ENCODE measurements at places on chromosomes 16 and 17. TPM values are rescaled to one million over a fixed set of nuclear protein-coding genes. Genes with fewer than 3 reads are reported as not detected.

SRSF2 gene
- total RNA-seq = 134 TPM

CCL22 gene
- total RNA-seq = 0.24 TPM

FOXO3B gene
- total RNA-seq = 3.5 TPM

LONP2 gene
- total RNA-seq = 58.7 TPM

PIK3R6 gene
- total RNA-seq = 1.3 TPM

ACSF2 gene
- 35.8 TPM for total RNA-seq

CHAD gene
- not detected for total RNA-seq

ZNF821 gene
- 9.9 TPM for total RNA-seq

ANKRD40CL gene
- total RNA-seq = not detected

PLA2G10 gene
- total RNA-seq = not detected

GRCh38 chr17:33751702-33752065, 458.6 kb upstream of the ASIC2 start:
- H3K36me3 ChIP-seq = no peaks in the 10 kb centered on the region
- no peak overlapping the region for H3K27ac ChIP-seq
- no peaks in the 10 kb centered on the region for H3K27me3 ChIP-seq
- H3K4me1 ChIP-seq = no peaks in the 10 kb centered on the region

- no peaks in the 10 kb centered on the region for H3K4me1 ChIP-seq
- no peak overlapping the region for H3K27ac ChIP-seq
- no peak for DNase-seq
- H3K4me3 ChIP-seq = no peak overlapping the region
- H3K27me3 ChIP-seq = no peaks in the 10 kb centered on the region
Observed at GRCh38 chr17:76178124-76178523, 37.1 kb upstream of the FOXJ1 start.

DNA sequence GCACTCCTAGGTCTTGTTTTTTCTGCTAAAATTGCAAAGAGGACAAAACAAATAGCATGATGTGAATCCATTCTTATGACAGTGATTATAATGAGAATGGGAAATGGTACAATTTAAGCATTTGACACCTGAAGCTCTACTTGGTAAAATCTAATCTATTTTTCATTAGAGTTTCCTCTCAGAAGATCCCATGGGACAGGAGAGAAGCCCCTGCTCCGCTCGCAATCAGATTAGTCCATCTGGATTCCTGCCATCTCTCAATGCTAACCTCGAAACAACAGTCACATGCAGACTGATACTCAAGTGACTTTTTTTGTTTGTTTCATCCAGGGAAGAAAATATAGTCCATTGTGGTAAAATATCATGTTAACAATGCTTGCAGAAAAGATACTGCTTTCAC, 107.4 kb upstream of the TOM1L1 start:
- no peaks in the 10 kb centered on the region for H3K36me3 ChIP-seq
- H3K27me3 ChIP-seq = no peaks in the 10 kb centered on the region
- no peak overlapping the region for H3K4me3 ChIP-seq
- H3K27ac ChIP-seq = no peak overlapping the region
- no peak for DNase-seq

- DNase-seq = no peak
- H3K36me3 ChIP-seq = no peaks in the 10 kb centered on the region
Observed at GRCh38 chr17:17680477-17681186, 626 bp upstream of the RAI1 start.

GRCh38 chr16:69324585-69325253, 5.7 kb downstream of the PDF start:
- no peak overlapping the region for H3K27ac ChIP-seq
- H3K27me3 ChIP-seq = no peaks in the 10 kb centered on the region
- H3K4me1 ChIP-seq = no peaks in the 10 kb centered on the region
- H3K4me3 ChIP-seq = no peak overlapping the region
- H3K36me3 ChIP-seq = peaks cover 16% of the 10 kb centered on the region
- DNase-seq = peak; percentile 60

- no peak overlapping the region for H3K27ac ChIP-seq
- H3K27me3 ChIP-seq = no peaks in the 10 kb centered on the region
- H3K36me3 ChIP-seq = no peaks in the 10 kb centered on the region
- H3K4me3 ChIP-seq = no peak overlapping the region
- DNase-seq = no peak
Observed at GRCh38 chr16:67305216-67306071, 21.1 kb downstream of the KCTD19 start.

- H3K27ac ChIP-seq = no peak overlapping the region
- H3K27me3 ChIP-seq = no peaks in the 10 kb centered on the region
- H3K36me3 ChIP-seq = peaks cover 2% of the 10 kb centered on the region
- no peak overlapping the region for H3K4me3 ChIP-seq
- DNase-seq = no peak
Observed at GRCh38 chr17:37045351-37045922, 96.7 kb downstream of the AATF start.

DNA sequence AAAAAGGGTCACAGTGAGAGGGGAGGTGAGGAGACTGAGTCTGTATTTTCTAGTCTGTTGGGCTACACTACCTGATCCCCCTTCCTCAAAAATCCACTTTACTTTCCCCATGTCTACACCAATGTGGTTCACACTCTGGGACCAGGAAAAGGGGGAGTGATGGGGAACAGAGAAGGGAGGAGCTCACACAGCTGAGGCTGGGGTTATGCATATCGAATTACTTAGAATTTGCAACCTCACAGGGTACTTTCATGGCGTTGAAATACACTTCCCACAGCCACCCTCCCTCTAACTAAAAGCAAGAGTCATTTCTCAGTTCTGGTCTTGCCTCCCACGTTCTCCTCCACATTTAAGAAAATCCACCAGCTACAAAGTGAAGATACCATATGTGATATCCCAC, 14.1 kb downstream of the MAPT start:
- no peak for DNase-seq
- H3K36me3 ChIP-seq = no peaks in the 10 kb centered on the region
- no peak overlapping the region for H3K4me3 ChIP-seq

GRCh38 chr17:9158544-9159452, 137.5 kb downstream of the NTN1 start:
- H3K27me3 ChIP-seq = no peaks in the 10 kb centered on the region
- no peaks in the 10 kb centered on the region for H3K4me1 ChIP-seq
- no peak for DNase-seq
- H3K36me3 ChIP-seq = no peaks in the 10 kb centered on the region
- no peak overlapping the region for H3K4me3 ChIP-seq
- H3K27ac ChIP-seq = peak overlapping the region; percentile 11

DNA sequence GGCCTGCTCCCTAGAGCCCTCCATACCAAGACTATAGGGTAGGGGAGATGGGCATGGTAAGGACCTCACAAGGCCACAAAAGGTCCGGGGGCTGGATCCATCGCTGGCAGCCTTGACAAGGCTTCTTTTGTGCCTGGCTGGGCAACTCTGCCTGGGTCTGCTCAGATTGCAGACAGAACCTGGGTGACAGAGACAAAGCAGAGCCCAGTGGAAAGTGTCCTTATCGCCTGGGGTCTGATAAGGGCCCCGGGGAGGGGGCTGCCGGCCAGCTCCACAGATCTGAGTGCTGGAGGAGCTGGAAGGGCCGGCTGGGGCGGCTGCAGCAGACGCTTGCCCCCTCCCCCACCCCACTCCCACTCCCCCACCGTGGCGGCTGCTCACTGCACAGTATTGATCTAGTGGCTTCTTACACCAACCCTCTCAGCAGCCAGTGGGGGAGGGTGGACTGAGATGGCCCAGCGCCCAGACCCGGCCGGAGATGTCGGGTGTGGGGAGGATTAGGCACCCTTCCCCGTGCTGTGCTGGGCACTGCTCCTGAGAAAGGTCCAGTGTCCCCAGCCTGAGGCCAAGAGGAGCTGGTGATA, 7.2 kb downstream of the MMP15 start:
- no peaks in the 10 kb centered on the region for H3K27me3 ChIP-seq
- no peaks in the 10 kb centered on the region for H3K4me1 ChIP-seq
- H3K27ac ChIP-seq = no peak overlapping the region
- no peaks in the 10 kb centered on the region for H3K36me3 ChIP-seq

DNA sequence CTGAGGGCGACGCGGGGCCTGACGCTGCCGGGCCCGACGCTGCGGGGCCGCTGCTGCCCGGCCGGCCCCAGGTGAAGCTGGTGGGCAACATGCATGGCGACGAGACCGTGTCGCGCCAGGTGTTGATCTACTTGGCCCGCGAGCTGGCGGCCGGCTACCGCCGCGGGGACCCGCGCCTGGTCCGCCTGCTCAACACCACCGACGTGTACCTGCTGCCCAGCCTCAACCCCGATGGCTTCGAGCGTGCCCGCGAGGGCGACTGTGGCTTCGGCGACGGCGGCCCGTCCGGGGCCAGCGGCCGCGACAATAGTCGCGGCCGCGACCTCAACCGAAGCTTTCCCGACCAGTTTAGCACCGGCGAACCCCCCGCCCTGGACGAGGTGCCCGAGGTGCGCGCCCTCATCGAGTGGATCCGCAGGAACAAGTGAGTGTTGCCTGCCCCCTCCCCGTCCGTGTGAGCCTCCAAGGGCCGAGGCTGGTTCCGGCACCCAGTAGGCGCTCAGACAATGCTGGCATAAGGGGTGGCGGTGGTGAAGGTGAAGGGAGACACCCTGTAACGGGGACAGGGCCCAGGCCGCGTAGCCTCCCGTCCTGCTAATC, 676 bp downstream of the CPD start:
- no peaks in the 10 kb centered on the region for H3K27me3 ChIP-seq
- H3K36me3 ChIP-seq = no peaks in the 10 kb centered on the region
- H3K4me3 ChIP-seq = peak overlapping the region; percentile 77
- peak overlapping the region; percentile 66 for H3K27ac ChIP-seq

GRCh38 chr17:76584427-76585032, 1.1 kb downstream of the ST6GALNAC2 start:
- no peak overlapping the region for H3K27ac ChIP-seq
- DNase-seq = no peak
- H3K36me3 ChIP-seq = no peaks in the 10 kb centered on the region
- no peaks in the 10 kb centered on the region for H3K4me1 ChIP-seq

GRCh38 chr17:58970609-58971450, 135.8 kb downstream of the TRIM37 start:
- no peaks in the 10 kb centered on the region for H3K4me1 ChIP-seq
- DNase-seq = no peak
- H3K4me3 ChIP-seq = no peak overlapping the region
- H3K27me3 ChIP-seq = no peaks in the 10 kb centered on the region
- no peak overlapping the region for H3K27ac ChIP-seq

- no peak for DNase-seq
- H3K27me3 ChIP-seq = no peaks in the 10 kb centered on the region
- H3K4me3 ChIP-seq = no peak overlapping the region
- H3K4me1 ChIP-seq = no peaks in the 10 kb centered on the region
- H3K27ac ChIP-seq = no peak overlapping the region
Observed at GRCh38 chr17:76909971-76910760, 42.0 kb downstream of the MGAT5B start.

GRCh38 chr16:84836234-84836647, 16.5 kb downstream of the CRISPLD2 start:
- no peak overlapping the region for H3K4me3 ChIP-seq
- H3K27me3 ChIP-seq = no peaks in the 10 kb centered on the region
- H3K4me1 ChIP-seq = no peaks in the 10 kb centered on the region
- peak; percentile 93 for DNase-seq
- no peaks in the 10 kb centered on the region for H3K36me3 ChIP-seq

GRCh38 chr17:42027590-42027889, 7.7 kb downstream of the NKIRAS2 start:
- no peak overlapping the region for H3K4me3 ChIP-seq
- no peaks in the 10 kb centered on the region for H3K27me3 ChIP-seq
- no peak for DNase-seq
- H3K27ac ChIP-seq = no peak overlapping the region

DNA sequence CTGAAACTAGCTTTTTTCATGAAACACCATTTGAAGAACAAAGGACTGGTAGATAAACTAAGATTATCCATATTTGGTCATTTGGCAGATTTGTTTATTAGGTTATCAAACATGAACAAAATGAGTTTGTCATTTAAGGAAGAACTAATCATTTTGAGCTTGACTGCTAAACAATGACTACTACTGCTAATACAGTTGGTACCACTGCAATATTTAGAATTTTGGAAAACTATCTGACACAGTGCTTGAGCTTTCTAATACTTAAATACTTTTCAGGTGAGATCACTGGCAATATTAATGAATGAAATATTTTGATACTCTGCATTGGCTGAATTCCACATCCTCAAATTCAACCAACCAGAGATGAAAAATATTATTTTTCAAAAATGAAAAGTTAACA, 47.2 kb downstream of the MED13 start:
- H3K27ac ChIP-seq = no peak overlapping the region
- no peak for DNase-seq
- H3K27me3 ChIP-seq = no peaks in the 10 kb centered on the region
- H3K4me3 ChIP-seq = no peak overlapping the region
- H3K36me3 ChIP-seq = peaks cover 5% of the 10 kb centered on the region

Data from aorta (tissue), 5 donors.